GM12892 (cell line): ENCODE measurements at places on chromosomes 1 and 21.

GRCh38 chr1:19577036-19577435, 67.1 kb upstream of the NBL1 start:
- DNase-seq = no peak

DNA sequence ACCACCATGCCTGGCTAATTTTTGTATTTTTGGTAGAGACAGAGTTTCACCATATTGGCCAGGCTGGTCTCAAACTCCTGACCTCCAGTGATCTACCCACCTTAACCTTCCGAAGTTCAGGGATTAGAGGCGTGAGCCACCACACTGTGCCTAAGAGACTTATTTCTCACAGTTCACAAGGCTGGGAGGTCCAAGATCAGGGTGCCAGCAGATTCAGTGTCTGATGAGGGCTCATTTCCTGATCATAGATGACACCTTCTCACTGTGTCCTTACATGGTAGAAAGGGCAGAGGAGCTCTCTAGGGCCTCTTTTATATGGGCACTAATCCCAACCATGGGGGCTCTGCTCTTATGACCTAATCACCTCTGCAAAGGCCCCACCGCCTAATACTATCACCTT, 58.8 kb downstream of the ARHGEF10L start:
- DNase-seq = no peak

DNA sequence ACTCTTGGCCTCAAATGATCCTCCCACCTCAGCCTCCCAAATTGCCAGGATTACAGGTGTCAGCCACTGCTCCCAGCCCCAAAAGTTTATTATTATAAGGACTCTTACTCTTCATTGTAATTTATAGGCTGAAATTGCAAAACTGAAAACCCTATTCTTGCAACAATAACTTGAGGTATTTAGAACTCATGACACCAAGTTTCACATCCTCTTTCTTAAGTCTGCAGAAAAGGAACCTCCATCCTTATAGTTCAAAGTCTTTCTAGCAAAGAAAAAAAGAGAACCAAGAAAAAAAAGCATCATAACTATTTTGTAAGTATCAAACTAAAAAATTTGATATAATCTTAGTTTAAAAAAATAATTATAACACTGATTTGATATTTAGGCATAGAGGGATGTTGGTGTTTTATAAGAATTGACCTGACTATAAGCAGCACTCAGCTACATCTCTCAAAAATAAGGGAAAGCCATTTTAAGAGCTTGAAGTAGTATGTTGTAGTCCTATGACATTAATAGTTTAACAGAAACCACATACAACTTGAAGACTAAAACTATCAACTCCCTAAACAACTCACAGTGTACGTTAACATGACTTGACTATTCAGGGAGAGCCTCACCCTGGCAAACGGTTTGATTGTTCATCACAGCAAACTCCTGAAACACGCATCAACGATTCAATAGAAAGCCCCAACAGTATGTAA, 122.4 kb downstream of the AKT3 start:
- no peak for DNase-seq

DNA sequence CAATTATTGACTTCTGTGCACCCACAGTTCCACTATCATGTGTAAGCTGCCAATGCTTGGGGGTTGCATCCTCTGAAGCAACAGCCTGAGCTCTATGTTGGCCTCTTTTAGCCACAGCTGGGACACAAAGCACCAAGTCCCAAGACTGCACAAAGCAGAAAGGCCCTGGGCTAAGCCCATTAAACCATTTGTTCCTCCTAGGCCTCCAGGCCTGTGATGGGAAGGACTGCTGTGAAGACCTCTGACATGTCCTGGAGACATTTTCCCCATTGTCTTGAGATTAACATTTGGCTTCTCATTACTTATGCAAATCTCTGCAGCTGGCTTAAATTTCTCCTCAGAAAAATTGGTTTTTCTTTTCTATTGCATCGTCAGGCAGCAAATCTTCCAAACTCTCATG, 123.7 kb upstream of the DEPDC1 start:
- DNase-seq = no peak

DNA sequence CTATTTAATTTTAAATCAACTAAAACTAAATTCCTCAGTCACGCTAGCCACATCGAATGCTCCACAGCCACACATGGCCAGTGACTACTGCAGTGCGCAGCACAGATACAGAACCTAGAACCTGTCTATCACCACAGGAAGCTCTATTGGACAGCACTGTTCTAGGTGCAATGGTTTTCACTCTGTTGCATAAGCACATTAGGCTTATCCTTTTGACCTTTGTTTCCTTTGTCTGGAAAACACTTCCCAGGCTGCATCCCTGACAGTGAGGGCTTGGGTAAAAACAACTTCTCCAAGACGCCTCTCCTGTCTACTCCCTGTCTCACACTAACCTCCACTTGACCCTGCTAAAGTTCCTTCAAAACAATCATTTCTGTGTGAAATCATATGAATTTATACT, 33.6 kb upstream of the RAP1GAP start:
- no peak for DNase-seq

DNA sequence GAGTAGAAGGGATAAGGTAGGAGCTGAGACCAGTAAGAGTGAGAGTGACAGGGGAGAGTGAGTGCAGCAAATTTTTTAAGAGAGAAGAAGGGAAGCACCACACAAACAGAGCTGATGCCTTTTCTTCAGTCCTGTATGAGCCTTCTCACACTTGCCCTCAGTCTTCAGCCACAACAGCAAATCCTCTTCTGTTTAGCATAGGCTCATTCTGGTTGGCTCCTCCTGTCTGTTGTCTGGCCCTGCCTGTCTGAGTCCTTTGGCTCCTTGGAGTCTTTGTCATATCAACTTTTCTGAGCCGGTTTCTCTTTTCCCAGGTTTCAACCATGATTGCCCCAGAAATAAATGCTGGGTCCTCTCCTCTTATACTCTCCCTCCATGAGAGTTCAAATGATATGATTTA, 12.7 kb upstream of the CASQ1 start:
- no peak for DNase-seq

- no peak for DNase-seq
Measured at GRCh38 chr1:183609759-183610452, 19.6 kb upstream of the NCF2 start.

- no peak for DNase-seq
Measured at GRCh38 chr21:15775981-15776380, 46.2 kb downstream of the USP25 start.

GRCh38 chr21:28126521-28127174, 866.0 kb downstream of the LTN1 start:
- DNase-seq = no peak

DNA sequence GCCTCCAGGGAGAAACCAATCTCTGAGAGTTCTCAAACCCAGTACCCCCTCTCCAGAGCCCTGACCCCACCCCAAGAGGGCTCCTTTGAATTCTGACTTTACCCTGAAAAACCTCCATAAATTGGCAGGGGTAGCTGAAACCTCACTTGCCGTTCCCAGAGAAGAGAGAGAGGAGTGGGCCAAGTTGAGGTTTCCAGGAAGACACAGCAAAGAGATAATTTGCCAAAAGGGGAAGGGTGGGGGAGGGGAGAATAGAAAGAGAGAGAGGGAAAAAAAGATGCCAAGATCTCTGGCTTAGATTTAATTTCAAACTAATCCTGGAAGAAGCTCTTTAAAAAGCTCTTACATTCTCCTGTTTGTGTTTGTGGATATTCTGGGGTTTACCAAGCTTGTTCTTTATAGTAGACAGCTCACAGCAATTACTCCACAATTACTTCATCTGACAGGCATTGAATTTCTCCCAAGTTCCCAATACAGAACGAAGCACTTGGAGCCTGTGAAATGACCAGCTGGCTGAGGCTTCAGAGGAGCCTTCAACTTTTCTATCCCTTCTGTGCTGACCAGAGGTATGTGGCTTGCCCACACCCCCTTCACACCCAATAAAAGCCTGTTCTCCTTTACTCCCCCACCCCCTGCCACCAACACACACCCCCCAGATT, 1.1 kb upstream of the GRHL3 start:
- DNase-seq = no peak

GRCh38 chr21:19322360-19322759, 918.8 kb upstream of the TMPRSS15 start:
- no peak for DNase-seq

DNA sequence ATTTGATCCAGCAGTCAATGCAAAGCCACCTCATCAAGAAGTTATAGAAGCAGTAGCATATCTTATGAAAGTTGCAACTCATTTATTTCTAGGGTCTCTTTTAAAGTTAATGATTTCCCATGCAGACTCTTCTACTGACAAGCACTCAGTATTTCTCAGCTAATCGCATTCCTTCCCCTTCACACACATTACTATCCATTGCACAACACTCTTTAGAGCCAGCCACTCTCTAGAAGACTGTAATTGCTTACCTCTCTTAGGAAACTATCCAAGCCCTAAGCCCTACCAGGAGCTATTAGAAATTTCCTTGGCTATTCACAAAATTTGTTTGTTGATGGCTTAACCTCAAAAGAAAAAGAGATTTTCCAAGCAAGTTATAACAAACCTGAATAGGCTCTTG, 106.0 kb downstream of the ADAMTS1 start:
- no peak for DNase-seq

DNA sequence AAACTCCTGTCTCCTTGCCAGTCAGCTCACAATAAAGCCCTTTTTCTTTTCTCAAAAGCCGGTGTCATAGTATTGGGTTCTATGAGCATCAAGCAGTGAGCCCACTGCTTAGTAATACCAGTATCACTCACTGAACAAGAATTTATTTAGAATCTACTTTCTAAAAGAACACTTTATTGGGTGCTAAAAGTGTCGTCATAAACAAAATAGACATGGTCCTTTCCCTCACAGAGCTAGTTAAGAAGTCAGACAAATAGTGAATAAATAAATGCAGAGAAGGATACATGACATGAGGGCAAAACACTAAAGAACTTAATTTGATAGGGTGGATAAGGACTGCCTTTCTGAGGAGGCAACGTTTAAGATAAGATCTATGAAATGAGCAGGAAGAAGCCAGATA, 32.2 kb downstream of the EVI5 start:
- no peak for DNase-seq

DNA sequence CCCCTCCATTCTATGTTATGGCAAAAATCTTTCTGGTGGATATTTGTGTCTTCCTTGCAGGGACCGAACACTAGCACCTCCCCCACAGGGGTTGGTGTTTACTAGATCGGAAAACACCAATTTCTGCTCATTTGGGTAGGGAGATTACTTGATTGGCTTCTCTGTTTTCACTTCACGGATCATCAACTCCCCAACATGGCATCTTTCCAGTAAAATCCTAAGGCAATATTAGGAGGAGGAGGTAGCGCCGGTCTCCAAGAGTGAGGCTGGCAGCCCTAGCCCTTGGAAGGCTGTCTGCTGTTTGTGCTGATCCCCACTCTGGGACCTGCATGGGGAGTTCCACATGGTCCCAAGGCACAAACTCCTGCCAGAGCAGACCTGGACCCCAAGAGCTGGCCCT, 12.2 kb downstream of the VASH2 start:
- no peak for DNase-seq

- no peak for DNase-seq
Measured at GRCh38 chr21:39527664-39528381, 76.1 kb downstream of the SH3BGR start.

DNA sequence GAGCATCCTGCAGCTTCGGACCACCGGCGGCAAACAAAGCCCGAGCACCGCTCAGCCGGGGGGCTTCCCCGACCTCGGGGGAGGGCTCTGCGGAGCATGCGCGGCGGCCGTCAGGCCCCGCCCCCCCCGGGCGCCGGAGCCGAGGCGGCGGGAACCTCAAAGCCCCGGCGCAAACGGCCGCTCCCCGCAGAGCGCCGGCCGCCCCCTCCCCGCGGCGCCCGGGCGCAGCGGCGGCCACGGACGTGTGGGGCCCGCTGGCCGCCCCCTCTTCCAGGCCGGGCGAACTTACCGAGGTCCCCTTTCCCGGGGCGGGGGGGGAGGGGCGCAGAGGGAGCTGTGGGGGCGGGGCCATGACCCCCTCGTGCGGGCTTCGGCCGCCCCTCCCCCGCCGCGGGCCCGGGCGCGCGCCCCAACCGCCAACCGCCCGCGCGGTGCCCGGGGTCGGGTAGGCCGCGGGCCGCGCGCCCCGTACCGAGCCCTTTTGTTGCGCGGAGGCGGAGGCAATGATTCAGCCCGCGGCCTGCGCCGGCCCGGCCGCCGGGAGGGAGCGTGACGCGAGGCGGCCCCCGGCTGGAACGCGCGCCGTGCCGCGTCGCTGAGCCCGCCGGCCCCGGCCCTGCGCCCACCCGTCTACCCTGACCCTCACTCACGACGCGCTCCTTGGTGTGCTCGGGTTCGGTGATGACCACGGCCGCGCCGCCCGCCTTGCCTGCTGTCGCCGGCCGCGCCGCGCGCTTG, 1.7 kb downstream of the RCC2 start:
- DNase-seq = peak; percentile 80

GRCh38 chr1:94327001-94327690, 89.8 kb upstream of the ARHGAP29 start:
- no peak for DNase-seq

- DNase-seq = no peak
Measured at GRCh38 chr1:68433395-68433794, 16.4 kb downstream of the RPE65 start.

DNA sequence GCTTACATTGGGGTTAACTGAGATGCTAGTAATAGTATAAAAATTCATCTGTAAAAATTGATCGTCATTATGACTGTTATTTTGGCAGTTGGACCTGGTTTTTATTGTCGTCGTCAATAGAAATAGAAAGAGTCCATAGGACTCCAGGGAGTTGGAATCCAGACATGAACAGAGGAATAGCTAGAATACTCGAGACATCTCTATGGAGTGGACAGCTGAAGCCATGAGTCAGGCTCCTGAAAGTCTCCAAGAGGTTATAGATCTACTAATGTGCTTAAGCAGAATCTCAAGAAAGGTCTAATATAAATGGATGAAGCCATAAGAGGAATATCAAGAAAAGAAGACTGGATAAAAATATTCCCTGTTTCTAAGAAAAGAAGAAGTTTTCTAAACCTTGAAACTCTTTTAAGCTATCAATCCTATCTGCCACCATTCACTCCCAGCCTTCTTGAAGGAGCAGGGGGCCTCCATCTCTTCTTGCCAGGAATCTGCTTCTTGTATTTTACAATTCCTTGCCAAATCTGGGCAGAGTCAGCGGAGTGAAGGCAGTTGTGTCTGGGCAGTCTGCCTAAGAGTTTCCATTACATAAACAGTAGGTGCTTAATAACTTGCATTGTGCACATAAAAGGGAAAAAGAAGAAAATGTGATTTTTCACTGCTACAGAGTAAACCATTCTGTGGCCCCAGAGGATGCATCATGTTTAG, 163.3 kb downstream of the ST6GALNAC5 start:
- no peak for DNase-seq

GRCh38 chr1:1794999-1795398, 16.7 kb upstream of the NADK start:
- DNase-seq = no peak

DNA sequence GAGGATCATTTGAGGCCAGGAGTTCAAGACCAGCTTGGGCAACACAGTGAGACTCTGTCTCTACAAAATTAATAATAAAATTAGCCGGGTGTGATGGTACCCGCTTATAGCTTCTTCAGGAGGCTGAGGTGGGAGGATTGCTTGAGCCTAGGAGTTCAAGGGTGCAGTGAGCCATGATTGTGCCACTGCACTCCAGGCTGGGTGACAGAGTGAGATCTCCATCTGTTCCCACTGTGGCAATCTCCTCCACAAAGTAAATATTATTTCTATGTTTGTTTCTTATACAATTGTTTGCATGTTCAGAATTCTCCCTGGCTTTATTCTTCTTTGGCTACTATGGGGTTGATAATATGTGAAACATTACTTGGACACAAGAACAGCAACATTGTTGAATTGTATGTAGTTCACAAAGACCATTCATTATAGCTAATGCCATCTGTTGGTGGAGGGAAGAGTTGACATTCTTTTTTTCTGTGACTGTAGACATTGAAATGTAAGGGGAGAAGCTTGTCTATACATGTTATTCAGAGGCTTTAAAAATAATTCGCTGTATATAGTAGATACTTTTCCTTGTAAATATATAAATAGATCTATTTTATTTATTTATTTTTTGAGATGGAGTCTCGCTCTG, 47.8 kb upstream of the SRSF10 start:
- DNase-seq = no peak
